ENCODE measurements at places on chromosomes 3 and 15.

DNA sequence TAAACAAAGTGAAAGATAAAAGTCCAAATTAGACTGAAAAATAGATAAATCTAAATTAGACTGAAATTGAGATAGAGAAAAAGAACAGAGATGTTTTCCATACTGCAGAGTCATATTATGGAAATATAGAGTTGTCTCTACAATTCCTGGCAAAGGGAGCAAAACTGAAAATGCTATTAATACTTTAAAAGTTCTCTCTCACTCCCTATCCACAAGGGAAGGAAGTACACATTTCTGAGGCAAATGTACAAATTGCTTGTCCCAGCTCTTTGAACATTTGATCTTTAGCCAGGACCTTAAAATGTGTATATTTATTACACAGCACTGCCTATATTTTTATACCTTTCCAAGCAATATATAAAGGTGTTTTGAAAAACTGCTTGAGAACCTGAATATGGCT, 225.1 kb upstream of the SEMA6D start:
- DNase-seq = no peak

DNA sequence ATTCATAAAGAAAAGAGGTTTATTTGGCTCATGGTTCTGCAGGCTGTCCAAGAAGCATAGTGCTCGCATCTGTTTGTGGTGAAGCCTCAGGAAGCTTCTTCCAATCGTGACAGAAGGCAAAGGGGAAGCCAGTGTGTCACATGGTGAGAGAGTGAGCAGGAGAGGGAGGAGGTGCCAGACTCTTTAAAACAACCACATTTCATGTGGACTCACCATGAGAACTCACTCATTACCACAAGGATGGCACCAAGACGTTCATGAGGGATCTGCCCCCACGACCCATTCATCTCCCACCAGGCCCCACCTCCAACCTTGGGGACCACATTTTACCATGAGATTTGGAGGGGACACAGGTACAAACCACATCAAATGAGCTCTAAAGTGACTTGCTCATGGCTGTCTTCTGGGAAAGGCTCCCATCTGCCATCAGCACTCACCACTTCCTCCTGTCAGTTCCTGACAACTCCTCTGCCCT, 327.3 kb upstream of the TLE3 start:
- no peak for DNase-seq

GRCh38 chr15:96361309-96362010, 31.0 kb downstream of the NR2F2 start:
- DNase-seq = no peak

- no peak for DNase-seq
Observed at GRCh38 chr3:39804951-39805350, 4.5 kb upstream of the MYRIP start.

GRCh38 chr3:2452249-2452648, 353.6 kb downstream of the CNTN4 start:
- no peak for DNase-seq

DNA sequence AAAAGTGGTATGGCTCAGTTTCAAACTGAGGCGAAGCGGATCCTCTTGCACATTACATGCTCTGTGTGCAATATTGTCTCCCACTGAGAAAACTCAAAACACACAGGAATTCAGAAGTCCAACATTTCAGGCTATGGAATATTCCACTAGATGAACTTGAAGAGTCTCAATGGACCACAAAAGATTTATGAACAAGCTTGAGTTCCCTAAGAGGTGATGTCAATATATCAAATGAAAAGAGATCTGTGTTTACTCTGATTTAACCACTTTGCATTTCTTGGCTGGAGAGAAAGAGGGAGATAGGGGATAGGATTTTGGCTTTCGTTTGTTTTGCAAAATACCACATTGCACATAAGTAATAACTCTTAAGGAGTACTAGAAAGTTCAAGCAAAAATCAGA, 20.3 kb downstream of the PDZRN3 start:
- no peak for DNase-seq

GRCh38 chr3:173849489-173849888, 451.9 kb downstream of the NLGN1 start:
- DNase-seq = no peak

DNA sequence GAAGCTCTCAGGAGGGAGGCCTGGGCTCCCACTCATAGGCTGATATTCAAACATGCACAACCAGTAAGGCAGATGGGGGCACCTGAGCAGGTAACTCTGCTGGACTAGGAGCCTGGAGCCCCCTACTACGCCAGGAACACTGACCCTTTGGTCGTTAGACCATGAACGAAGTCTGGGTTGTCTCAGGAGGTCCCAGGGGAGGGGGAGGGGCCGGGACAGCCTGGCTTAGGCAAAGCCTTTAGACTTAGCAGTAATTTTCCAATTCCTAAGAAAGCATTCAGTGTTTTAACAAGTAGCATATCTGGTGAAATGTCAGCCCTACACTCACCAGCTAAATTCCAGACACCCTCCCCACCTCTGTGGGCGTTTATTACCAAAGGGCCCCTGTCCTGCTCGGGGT, 67.4 kb upstream of the ST8SIA2 start:
- DNase-seq = no peak

GRCh38 chr15:22872936-22873701, 34.7 kb downstream of the NIPA2 start:
- no peak for DNase-seq

GRCh38 chr3:29764041-29764440, 483.2 kb downstream of the RBMS3 start:
- no peak for DNase-seq

GRCh38 chr15:50544368-50544767, 2.1 kb downstream of the USP50 start:
- DNase-seq = no peak

DNA sequence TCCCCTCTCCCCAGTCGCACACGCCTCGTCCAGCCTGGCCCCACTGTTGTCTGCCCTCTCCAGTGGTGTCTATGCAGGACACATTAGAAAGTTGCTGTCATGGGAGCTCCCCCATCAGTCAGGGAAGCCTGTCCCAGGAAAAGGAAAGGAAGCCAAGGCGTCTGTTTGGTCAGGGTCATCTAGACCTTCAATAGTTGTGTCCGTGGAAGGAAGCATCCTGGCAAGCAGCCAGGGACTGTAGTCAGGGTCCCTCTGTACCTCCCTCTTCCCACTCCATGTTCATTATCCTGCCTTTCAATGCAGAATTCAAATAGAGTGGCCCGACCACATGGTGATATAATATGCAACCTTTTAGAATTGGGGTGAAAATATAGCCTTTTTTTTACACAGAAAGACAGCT, 60.7 kb upstream of the RAB6B start:
- peak; percentile 33 for DNase-seq

DNA sequence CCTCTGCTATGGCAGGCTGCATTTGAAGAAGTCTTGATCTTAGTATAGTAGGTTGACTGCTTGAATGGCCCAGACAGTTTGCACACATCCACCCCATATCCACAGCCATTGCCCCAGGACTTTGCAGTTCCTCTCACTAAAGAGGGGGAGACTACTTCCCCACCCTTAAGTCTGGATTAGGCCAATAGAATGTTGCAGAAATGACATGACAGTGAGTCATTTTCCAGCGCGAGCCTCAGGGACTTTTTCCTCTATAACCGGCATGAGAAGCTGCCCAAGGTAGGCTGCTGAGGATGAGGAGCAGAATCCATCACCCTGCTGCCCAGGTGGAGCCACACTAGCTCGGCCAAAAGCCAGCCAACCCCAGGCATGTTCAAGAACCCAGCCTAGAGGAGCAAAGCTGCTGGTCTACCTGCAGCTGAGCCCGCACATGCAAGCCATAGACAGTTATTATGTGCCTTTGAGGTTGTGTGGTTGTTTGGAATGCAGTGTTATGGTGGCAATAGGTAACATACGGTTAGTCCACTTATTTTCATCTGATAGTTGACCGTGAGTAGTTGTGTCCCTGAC, 113.9 kb downstream of the TLE3 start:
- DNase-seq = no peak

DNA sequence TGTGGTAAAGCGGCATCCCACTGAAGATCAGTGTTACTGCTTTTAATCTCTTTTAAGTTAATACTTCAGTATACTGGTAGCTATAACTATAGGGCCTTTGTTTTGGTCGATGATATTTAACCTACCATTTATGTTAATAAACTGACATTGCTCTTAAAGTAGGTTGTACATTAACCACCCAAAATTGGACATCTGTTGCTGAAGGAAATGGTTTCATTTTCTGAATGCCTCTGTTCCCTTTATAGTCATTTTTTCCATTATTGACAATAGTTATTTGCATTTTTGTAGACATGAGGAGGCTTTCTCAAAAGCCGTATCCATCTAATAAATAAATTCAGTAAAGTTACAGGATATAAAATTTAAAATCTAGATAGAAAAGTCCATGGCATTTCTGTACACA, 252.4 kb upstream of the UBE2E1 start:
- no peak for DNase-seq

- DNase-seq = no peak
Observed at GRCh38 chr3:42829628-42830436, 20.6 kb downstream of the ACKR2 start.

- no peak for DNase-seq
Observed at GRCh38 chr3:88986834-88987233, 120.6 kb upstream of the EPHA3 start.

DNA sequence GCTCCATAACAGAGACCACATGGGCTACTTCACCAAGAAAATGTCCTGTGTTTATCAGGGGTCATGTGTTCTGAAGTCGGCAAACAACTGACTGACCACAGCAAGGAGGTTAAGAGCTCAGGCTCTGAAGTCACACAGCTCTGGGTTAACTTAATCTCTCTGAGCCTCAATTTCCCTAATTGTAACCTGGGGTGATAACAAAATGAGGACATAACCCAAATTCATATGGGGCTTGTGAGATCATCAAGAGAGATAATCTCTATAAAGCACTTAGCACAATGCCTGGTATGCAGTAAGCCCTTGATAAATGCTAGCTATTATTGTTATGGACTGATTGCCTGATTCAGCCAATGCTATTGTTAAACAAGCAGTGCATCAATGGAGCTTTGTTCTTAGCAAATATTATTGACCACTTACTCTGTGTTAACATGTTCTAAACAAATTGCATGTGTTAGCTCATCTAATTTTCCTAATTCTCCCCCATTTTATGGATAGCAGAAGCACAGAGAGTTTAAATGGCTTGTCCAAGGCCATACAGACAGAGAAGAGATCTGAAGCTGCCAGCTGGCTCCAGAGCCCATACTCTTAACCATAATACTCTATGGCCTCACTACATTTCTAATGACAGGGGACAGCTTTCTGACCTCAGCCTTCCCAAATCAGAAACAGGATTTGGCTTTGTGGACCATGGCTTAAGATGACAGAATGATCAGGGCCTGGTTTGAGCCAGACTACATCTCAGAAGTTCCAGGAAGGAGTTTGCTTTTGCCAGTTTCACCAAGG, 78.3 kb downstream of the SHQ1 start:
- no peak for DNase-seq

DNA sequence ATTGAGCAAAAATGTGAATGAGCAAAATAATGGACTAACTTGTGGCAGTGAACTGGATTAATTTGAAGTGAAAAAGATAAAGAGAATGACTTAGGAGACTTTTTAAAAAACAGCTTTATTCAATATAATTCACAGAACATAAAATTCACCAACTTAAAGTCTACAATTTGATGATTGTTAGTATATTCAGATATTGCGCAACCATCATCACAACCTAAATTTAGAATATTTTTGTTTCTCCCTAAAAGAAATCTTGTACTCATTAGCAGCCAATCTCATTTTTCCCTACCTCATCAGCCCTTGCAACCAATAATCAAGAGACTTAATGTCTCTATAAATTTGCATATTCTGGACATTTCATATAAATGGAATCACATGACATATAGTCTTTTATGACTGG, 496.5 kb downstream of the IGSF11 start:
- DNase-seq = no peak

DNA sequence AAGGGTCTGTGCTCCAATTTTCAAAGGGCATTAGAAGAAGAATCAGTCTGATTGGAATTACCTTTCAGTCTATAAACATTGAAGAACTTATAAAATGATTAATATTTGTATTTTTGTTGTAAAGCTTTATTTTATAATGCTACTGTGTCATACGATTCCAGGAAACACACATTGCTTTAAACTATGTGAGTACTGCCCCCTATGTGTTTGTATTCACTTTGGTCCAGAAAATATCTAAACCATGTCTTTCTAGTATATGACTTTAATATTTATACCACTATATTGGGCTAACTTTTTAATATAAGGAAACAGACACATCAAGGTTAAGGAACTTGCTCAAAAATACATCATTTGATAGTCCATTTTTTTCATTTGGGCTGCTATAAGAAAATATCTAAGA, 3.2 kb upstream of the RIOX2 start:
- no peak for DNase-seq

- peak; percentile 14 for DNase-seq
Observed at GRCh38 chr3:129492691-129493090, 35.7 kb upstream of the RHO start.

DNA sequence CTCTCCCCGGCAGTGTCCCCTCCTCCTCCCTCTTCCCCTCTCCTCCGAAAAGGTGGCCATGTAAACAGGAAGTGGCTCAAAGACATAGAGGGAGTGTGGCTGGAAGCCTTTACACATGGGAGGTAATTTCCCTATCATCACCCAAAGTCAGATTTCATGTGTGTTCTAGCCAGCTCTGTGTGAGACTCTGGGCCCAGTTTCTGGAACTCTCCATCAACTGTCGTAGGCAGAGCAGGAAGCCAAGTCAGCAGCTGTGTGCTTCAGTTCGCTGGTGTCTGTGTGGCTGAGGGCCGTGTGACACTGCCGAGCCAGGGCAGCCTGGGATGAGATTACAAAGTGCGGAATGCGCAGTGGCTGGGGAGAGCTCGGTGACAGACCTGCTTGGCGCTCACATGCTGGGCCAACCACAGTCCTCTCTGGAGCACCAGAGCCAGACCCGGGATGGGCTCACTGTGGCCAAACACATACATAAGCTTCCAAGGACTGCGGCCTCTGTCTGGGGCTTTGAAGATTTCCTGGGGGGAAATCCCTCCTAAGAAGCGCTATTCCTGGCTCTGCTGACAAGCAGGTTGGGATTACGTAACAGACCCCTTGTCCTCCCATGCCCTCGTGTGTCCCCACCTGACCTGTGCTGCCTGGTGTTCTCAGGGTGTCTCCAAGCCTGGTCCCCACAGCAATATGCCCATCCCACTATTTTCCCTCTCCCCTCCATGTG, 50.7 kb downstream of the UMPS start:
- DNase-seq = peak; percentile 49

GRCh38 chr3:112376992-112377391, 44.0 kb downstream of the CD200 start:
- no peak for DNase-seq

- peak; percentile 83 for DNase-seq
Observed at GRCh38 chr15:40044717-40045571, 6.0 kb upstream of the SRP14 start.
